GM04503 (cell line): ENCODE measurements at places on chromosomes 7 and 10.

DNA sequence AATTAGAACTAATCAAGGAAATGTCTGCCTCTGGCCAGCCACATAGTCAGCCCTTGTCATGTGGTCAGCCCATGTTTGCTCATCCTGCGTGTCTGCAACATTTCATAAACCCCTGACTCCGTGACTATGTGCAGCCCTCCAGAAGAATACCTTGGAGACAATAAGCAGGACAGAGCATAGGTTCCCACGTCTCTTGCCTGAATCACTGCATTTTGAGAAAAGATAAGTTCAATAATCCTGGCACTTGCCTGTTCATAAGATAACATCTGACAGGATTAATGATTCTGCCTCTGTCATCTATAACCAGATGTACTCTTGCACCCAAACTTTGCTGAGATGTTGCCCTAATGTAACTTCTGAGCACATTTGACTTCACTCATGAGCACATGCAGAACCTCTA lies 78.4 kb downstream of the AKR1D1 start:
- DNase-seq: no peak

DNA sequence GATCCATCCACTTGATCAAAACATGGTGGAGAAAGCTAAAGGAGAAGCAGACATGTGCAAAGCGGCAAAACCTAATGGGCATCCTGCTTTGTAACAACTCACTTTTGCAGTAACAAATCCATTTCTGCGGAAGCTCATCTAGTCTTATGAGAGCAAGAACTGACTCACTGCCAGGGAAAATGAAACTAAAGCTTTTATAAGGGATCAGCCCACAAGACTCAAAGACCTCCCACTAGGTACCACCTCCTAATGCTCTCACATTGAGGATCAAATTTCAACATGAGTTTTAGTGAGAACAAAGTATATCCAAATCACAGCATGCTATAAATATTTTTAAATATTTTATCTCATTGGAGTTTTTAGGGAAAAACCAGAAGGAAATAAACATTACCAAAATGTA lies 120.1 kb upstream of the GNAI1 start:
- no peak for DNase-seq

GRCh38 chr7:31883761-31884164 lies 186.4 kb downstream of the PDE1C start:
- peak; percentile 81 for DNase-seq

- no peak for DNase-seq
These were observed 44.3 kb upstream of the ZNF107 start for GRCh38 chr7:64621656-64622055.

GRCh38 chr10:68315582-68315981 lies 16.3 kb upstream of the HNRNPH3 start:
- DNase-seq: no peak

DNA sequence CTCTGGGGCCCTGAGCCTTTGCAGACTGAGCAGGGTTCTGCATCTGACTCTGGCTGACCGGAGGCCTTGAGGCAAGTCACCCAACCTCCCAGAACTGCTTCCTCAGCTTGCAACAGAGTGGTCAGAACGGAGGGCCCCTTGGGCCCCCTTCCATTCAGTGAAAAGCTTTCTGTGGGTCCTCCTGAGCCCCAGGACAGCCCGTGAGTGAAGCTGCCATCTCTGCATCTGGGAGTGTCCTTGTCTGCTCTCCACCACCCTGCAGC lies 224.7 kb downstream of the DNAJB6 start:
- no peak for DNase-seq

GRCh38 chr7:99083068-99083651 lies 60.7 kb downstream of the SMURF1 start:
- DNase-seq: no peak
